CD4-positive, alpha-beta T cell treated with Interleukin-15 for 4 hours (primary cell): ENCODE measurements at places on chromosomes 2 and 18.

DNA sequence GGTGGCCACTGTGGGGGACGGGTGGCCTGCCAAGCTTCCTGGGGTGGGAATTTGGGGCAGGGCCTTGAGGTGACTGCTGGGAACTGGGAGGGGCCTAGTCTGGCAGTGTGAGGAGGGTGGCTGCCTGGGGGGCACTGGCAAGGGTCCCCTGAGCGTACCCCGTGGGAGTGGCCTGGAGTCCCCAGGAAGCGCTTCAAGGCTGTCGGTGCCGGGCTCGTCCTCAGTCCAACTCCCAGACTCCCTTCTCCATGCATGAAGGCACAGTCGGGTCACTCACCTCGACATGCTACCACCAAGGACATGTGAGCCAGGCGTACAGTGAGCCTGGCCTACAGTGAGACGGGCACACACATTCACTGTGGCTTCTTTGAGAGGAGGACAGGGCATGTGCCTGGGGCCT is 105.3 kb downstream of the SMIM21 start:
- no peak for DNase-seq

- no peak for DNase-seq
These were observed 187.1 kb downstream of the MYCN start for GRCh38 chr2:16127276-16127940.

DNA sequence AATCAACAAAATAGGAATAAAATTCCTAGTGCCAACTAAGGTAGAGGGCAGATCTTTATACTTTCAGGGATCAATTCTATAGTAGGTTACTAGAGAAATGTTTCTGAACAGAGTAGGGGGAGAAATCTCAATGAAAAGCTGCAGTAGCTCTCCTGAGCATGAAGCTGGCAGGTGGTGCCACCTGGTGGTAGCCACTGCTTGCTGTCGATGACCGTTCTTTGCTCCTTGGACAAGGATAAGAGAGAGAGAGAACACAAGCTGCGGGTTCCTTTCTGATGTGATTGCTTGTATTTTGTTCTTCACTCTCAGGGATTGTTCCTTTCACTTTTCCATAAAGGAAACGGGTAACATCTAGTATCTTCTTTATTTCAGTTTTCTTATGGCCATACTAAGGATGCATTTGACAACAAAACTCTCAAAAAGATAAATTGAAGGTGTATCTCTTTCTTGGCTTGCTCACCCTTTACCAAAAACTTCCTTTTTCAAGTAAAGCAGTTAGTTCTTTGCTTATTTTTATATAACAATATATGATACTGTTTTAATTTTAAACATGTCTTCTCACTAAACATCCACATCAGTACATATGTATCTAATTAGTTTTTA is 18.6 kb upstream of the MRPL19 start:
- DNase-seq, result peak; percentile 46

GRCh38 chr2:286035-286434 is 1.9 kb downstream of the ALKAL2 start:
- DNase-seq, result no peak

DNA sequence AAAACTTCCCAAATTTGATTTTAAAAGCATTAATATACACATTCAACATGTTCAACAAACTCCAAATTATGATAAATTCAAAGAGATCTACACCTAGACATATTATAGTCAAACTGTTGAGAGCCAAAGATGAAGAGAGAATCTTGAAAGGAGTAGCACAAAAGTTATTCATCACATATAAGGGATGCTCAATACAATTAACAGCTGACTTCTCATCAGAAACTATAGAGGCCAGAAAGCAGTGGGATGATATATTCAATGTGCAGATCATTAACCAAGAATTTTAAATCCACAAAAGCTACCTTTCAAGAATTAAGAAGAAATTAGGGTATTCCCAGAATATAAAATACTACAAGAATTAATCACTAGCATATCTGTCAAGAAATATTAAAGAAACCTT is 75.4 kb downstream of the LOXHD1 start:
- DNase-seq, result no peak

- no peak for DNase-seq
These were observed 61.1 kb downstream of the CABLES1 start for GRCh38 chr18:23196119-23197007.

DNA sequence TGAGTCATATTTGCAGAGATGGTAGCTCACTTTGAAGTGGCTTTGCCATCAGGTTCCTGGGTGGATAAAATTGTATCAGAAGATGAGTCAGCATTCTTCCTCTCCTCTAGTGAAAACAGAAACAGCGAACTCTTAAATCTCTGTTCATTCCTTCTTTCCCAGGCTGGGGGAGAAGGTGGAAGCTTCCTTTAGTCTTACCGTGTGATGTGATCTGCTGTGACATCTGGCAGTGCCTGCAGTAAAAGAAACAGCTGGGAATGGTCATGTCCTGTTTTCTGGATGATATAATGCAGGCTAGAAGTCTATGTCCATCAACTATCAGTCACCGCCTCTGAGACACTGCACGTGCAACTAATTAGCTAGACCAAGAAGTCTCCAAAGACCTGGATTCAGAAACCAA is 171.6 kb downstream of the VAPA start:
- no peak for DNase-seq

DNA sequence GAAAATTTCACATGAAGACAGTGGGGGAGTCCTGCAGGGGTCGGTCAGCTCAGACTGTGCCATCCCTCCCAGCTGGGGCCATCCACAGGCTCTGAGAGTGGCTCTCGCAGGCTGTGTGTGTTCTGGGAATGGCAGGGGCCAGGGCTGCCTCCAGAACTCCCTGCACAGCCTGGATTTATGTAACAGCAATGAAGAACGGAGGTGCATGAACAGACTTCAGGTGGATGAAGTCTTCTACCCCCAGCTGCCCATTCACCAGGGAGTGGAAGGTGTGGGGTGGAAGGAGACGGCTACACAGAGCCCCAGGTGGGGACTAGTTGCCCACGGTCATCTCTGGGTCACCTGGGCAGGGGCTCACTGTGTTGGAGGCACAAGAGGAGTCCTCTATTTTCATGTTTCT is 56.1 kb upstream of the HDAC4 start:
- no peak for DNase-seq

- no peak for DNase-seq
These were observed 6.2 kb downstream of the CPS1 start for GRCh38 chr2:210562502-210563080.

- DNase-seq, result no peak
These were observed 8.2 kb downstream of the RND3 start for GRCh38 chr2:150479075-150479915.

DNA sequence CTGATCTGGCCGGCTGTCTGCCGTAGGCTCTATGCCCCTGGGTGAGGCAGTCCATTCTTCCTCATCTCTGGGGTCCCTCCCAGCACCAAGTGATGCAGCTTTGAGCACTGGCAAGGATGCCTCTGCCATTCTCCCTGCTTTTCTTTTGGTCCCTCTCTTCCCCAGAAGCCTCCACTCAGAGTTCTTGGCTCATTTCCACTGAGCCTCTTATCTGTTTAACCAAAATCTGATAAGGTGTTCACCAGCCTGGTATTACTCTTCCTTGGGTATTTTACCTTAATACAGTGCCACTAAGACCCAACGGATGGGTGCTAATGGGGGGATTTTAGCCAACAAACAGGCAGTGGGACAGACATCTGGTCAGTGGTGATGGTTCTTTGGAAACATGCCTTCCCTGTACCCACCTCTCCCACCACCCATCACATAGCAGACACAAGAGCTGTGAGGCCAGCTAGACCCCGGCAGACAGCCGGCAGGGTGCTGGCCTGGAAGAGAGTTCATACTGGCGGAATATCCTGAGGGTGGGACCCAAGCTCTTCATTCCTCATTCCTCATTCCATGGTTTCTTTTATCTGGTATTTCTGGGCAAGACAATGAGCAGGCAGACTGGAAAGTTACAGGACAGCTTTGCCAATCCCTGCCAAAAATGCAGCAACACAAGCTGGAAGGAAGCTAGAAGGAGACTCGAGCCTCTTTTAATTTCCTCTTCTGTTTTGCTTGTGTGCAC is 34.6 kb downstream of the ZBTB7C start:
- no peak for DNase-seq

DNA sequence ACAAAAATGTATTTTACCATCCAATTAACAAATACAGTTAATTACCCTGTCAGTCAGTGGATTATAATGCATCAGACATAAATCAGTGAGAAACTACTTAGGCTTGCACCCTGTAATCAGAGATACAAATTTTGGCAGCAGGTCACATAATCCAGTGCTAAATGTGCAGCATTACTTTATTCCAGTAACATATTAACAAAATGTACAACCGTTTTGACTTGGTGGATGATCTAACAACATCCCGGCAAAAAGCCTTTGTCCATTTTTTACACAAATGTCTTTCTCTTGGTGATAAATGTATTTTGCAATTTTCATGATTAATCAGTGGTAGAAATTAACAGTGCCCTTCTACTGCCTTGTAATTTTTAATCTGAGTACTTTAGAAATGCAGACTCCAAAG is 162.8 kb downstream of the LRP1B start:
- DNase-seq, result no peak

DNA sequence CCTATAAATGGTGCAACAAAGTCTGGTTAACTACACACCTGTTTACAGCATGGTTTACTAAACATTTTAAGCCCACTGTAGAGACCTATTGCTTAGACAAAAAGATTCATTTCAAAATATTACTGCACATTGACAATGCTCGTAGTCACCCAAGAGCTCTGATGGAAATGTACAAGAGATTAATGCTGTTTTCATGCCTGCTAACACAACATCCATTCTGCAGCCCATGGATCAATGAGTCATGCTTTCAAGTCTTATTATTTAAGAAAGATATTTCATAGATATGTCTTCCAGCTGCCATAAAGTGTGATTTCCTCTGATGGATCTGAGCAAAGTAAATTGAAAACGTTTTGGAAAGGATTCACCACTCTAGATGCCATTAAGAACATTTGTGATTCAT is 781.1 kb downstream of the MBD2 start:
- DNase-seq, result no peak

DNA sequence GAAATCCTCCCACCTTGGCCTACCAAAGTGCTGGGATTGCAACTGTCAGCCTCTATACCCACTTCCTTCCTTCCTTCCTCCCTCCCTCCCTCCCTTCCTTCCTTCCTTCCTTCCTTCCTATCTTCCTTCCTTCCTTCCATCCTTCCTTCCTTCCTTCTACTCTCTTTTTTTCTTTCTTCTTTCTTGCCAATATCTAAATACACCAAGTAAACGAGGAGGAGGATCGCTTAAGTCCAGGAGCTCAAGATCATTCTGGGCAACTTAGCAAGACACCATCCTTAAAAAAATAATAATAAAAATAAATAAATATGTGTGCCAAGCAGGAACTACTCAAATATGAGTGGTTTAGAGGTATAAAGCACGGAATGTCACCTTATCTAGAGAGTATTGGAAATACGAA is 249.4 kb upstream of the TRIB2 start:
- no peak for DNase-seq

DNA sequence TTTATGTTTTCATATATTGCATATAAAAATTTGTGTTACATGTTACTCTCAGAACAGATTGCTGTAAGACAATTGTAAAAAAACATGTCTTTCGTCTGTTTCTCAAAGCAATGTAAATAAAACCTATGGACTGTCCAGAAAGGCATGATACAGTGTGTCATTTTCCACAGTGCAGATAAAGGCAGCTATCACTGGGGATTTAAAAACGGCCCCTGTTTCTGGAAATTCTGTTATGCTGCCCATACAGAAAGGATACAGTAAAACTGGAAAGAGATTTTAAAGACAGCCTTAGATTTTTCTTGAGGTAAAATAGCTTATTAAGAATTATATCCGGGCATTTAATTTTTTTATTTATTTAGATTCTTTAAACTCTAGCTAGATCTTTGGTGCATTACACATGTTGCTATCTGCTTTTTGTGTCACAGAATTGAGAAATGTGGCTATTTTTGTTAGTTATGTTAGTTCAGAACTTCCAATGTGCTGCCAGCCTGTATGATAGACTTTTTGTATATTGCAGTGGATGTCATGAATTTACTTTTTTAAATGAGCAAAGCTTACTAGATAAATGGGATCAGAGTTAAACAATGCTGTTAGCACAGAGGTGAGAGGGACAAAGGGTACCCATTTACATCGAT is 859 bp upstream of the INO80D start:
- DNase-seq, result no peak

- no peak for DNase-seq
These were observed 174.6 kb upstream of the PID1 start for GRCh38 chr2:229445501-229446211.

DNA sequence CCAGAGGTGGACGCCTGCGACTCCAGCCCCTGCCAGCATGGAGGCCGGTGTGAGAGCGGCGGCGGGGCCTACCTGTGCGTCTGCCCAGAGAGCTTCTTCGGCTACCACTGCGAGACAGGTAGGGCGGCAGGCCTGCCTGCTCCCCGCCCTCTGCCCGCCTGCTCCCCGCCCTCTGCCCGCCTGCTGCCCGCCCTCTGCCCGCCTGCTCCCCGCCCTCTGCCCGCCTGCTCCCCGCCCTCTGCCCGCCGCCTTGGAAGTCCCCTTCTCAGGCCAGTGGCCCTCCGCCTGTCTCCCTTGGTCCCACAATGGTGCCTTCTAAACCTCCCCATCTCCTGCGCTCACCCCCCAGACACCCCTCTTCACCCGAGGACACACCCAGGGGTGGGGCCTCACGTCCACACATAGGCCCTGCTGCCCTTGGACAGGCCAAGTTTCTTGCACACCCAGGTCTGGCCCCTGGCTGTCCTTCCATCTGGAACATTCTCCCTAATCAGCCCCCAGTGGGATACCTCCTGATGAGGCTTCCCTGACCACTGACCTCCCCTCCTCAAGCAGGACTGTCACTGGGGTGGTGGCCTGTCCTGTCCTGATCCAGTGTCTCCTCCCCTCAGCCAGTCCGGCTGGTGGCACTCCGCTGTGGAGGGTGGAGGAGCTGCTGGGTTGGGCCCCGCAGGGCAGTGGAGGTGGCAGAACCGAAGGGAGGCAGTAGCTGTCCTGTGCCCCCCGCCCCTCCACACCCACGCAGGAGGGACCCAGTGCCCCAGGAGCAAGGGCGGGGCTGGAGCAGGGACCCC is 37.9 kb downstream of the MTERF4 start:
- peak; percentile 47 for DNase-seq

GRCh38 chr2:207513551-207514257 is 16.1 kb upstream of the CREB1 start:
- no peak for DNase-seq

DNA sequence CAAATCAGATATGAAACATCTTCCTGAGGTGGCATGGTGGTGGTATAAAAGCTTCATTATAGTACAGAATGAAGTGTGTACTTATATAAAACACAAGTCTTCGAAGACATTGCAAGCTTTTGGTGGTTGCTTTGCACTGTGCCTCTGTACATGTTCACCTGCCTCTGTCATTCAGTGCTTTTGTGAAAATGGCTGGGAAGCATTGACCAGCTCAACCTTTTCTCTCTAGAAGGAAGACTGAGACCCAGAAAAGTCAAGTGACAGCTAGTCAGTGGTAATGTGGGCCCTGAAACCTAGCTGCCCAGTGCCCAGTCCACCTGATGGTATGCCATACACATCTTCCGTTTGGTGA is 12.1 kb downstream of the ITGA6 start:
- no peak for DNase-seq

DNA sequence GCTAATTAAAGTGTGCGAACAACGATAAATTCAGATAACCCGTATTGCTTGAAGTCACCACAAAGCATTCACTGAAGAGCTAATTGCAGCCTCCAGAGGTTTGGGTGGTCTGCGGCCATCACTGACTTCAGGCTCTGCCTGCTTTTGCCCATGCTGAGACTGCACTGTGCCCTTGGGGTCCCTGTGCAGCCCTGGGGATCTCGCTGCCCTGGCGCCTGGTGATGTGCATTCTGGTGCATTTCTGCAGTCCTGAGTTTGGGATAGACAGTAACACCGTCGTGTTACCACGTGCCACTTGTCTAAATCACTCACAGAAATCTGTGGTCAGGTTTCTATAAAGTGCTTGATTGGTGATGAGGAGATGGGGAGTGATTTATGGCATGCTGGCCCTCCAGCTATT is 27.6 kb downstream of the LDLRAD4 start:
- DNase-seq, result no peak

- no peak for DNase-seq
These were observed 628 bp downstream of the PPP1R7 start for GRCh38 chr2:241150660-241151530.
